Islet precursor cell (in vitro differentiated cells): ENCODE measurements at places on chromosomes 5 and 9.

DNA sequence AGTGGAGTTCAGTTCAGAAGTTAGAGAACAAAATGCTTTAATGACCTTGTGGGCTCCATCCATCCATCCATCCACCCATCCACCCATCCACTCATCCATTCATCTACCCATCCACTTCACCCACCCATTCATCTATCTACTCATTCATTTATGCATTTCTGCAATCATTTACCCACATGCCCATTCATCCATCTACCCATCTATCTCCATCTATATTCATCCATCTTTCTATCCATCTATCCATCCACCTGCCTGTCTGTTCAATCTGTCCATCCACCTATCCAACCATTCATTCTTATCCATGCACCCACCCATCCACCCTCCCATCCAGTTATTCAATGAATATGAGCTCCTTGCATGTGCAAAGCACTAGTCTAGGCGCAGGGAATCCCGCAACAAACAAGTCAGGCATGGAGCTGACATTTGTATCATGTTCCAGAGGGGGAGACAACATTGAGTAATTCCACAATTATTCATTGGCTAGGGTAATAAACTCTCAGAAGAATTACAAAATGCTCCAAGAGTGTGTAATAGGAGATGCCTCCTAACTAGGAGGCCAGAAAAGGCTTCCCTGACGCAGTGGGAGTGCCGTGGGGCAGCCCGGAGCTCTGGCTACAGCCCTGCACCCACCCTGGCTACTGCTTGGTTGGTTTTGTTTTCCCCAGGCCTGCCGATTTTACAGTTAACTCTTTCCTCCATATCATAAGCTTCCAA, 211.2 kb downstream of the NXNL2 start:
- no peak for DNase-seq

GRCh38 chr9:137502008-137502911, 43.1 kb upstream of the NSMF start:
- DNase-seq = peak; percentile 85

DNA sequence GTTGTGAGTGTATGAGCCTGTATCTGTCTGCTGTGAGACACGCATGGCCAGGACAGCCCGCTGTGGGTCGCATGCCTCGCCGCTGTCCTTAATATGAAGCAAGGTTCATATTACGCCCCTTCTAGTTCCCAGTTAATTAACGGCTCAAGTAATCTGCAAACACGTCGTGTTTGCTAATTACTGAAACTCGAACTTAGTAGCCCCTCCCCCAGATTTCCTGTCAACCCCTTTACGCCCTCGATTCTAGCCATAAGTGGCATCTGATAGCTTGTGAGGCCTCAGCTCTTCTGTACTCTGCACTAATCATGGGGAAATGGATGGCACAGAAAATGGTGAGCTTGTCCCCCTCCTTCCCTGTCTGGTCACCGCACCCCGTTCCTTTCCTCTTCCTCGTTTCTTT, 116.9 kb upstream of the OTULINL start:
- no peak for DNase-seq

DNA sequence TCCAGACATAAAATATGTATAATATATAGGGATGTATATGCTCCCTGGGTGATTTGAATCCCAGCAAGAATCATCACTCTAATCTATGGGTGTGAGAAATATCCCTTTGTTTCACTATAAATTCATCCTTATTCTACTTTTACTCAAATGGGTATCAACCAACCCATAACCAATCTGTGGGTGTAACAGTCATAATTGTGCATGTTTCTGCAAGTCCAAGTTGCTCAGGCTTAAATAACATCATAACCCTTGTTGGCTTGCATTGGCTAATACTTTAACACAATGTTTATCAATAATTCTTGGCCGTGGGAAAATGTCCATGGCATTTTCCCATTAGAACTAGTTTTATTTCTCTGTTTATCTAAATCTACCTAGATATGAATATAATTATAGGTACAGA, 530.5 kb upstream of the TLE4 start:
- DNase-seq = no peak

- DNase-seq = peak; percentile 87
These were observed 19.3 kb upstream of the CAMSAP1 start for GRCh38 chr9:135926402-135927194.

GRCh38 chr9:82673919-82674318, 389.0 kb downstream of the RASEF start:
- DNase-seq = no peak
